ENCODE measurements at places on chromosomes 12 and 14.
A peak's percentile ranks its signal among the peaks of the same experiment; 100 is the strongest.

GRCh38 chr14:21103411-21103709 is 2.5 kb downstream of the TMEM253 start:
- no peak for DNase-seq

- DNase-seq = no peak
These were observed 88.6 kb upstream of the NAV3 start for GRCh38 chr12:77741974-77742517.

- no peak for DNase-seq
These were observed 3.2 kb downstream of the DUSP6 start for GRCh38 chr12:89348894-89349699.

DNA sequence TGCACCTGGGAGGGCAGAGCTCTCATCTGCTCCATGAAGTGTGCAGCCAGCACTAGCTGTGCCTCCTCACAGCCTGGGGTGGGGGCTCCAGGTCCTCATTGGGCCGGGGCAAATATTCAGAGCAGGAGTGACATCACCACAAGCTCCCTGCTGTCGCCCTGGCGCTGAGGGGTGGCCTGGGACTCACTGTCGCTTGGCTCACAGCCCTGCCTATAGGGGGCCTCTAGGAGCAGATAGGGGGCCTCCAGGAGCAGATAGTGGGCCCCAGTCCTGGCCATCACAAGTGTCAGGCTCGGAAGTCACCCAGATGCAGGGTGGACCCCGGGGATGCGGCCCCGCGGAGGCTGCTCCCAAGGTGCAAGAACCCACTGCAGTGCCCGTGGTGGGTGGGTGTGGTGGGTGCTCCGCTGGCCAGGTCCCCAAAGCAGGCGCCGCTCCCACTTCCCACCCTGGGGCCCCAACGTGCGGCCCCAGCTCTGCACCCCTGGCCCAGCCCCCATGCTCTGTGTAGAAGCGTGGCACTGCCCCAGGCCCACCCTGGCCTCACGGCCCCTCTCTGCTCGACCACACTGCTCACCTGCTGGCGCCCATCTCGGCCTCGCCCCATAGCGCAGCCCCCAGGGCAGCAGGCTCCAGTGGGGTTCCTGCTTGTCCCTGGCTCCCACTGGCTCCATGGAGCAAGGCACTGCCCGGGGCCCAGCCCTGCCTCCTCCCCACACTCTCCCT is 18.0 kb downstream of the SYNJ2BP start:
- no peak for DNase-seq

DNA sequence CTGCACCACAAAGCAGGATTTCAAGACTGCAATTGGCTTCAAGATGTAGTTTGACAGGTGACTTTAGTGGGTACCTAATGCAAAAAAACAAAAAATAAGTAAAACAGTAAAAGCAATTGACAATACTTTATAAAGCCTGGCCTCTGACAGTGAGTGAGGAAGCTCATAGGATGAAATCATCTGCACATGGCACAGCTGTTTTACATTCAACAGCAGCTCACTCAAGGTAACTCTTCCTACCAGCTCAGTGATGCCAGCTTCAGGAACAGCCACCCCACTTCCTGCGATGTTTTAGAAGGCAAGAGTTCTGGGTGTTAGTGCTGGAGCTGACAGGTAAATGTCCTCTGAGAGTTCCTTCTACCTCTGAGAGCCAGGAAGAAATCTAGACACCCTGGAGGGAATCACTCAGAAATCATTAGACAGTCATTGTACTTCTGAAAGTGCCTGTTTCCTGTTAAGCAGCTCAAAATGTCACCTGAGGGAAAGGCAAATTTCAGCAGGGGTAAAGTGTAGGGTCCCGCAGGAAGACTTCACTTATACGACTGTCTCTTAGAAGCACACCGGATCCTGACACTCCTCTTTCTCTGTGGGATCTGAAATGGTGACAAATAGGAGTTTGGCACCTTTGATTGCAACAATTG is 99.9 kb downstream of the FOXN3 start:
- peak; percentile 24 for DNase-seq

DNA sequence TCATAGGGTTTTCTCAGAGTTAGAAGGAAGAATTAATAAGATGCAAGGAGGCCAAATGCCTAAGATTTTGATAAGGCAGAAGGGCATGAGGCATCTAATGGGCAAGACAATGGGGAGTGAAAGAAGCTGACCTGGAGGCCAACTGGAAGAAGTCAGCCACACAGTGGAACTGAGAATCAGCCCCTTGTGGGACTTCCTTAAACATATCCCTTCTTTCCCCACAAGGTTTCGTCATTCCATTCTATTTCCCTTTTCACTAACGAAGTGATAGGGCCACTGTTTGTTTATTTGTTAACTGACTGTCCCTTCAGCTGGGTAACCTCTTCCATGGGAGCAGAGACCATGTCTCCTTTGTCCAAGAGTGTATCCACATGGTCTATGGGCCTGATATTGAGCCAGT is 86.2 kb downstream of the HELB start:
- peak; percentile 92 for DNase-seq

- DNase-seq = no peak
These were observed 29.1 kb downstream of the CHST11 start for GRCh38 chr12:104485651-104486362.

- DNase-seq = no peak
These were observed 71.9 kb downstream of the TUNAR start for GRCh38 chr14:95948558-95948981.

GRCh38 chr12:122825773-122826724 is 9.2 kb upstream of the HIP1R start:
- no peak for DNase-seq

- DNase-seq = no peak
These were observed 115.9 kb downstream of the NTN4 start for GRCh38 chr12:95674631-95675030.

DNA sequence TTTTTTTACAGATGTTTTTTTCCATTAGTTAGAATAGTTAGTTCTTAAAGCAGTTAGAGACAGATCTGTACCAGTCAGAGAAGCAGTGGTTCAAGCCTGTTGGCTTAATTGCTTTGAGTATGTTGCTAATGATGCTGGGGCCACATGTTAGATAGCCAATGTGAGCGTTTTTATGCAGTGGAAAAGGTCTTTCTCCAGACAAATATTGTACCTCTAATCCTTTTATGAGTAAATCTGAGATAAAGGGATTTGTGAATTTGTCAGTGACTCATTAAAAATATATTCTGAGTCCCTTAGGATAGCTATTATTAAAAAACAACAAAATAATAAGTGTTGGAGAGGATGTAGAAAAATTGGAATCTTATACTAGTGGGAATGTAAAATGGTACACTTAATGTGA is 154.2 kb downstream of the MSRB3 start:
- no peak for DNase-seq

- no peak for DNase-seq
These were observed 53.3 kb downstream of the BICD1 start for GRCh38 chr12:32159925-32160324.

DNA sequence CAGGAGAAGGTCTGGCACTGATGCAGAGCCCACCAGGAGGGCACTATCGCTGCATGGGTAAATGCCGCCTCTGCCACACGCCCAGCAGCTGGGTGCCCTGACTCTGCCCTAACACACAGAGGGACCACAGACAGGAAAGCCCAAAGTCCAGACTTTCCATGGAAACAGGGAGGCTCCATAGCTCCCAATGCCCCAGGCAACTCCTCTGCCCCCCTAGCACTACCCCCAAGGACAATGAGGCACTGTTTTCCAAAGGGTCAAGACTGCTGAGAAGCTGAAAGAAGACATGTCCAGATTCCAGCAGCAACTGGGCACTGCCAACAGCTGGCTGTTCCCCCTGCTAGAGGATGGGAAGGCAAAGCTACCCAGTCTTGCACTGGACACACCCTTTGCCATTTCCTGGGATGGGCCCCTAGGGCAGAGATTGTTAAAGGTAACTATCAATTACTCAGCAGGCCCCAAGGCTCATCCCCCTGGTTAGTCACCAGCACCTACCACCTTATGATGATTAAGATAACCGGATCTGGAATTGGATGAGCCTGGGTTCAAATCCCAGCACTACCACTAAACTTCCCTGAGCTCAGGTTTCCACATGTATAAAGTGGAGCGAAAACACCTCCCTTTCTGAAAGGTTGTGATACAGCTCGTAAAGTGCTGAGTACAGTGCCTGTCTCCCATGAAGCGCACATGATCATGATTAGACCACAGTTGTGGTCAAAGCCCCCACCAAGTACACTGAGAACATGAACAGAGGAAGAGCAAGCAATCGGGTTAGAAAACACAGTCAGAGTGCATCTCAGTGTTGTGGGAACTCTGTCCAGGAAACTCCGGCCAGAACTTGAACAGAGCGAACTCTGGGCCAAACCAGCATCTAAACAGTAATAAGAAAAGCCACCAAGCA is 3.3 kb downstream of the PXN start:
- DNase-seq = peak; percentile 43

DNA sequence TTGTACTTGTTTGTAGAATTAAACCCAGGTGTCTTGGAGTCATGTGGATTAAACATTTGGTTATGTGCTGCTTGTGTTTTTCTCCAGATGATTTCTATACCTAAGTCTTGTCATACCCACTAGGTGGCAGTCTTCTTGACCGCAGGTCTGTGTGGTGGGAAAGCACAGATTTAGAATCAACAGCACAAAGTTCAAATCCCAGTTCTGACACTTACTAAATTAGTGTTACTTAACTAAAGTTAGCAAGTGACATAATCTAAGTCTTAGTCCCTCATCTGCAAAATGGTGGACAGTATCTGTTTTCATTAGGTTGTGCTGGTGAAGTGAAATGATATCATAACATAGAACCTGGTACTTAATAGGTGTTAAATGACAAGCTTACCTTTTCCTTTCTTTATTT is 151.0 kb upstream of the ARHGAP5 start:
- DNase-seq = peak; percentile 58

DNA sequence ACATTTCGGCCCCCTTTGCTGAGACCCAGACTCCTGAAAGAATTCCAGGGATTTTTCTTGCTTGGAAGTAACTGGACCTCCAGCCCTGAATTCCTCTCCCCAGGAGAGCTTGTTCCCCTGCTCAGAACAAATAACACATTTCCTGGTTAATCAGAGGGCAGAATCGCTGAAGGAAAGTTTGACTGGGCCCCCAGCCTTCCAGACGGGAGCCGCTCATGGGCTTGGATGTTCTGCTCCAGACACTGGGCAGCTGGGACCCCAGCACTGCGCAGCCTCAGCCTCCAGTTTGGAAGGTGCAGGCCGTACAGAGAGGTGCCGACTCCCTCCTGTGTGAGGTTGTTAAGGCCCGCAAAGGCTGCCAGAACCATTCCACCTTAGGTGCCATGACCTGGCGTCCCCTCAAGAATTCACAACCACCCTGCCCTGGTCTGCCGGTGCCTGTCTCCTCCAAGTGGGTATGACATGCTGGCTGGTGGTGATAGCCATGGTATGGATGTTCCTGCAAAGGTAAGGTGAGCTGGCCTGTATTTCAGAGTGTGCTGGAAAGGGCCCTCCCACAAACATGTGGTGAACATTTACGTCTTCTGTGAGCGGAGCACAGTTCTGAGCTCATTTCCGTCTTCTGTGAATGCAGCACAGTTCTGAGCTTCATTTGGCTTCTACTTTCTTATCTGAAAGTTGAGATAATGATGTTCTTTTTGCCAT is 5.1 kb upstream of the LTBP2 start:
- no peak for DNase-seq

GRCh38 chr14:85912141-85912540 is 382.2 kb downstream of the FLRT2 start:
- no peak for DNase-seq

DNA sequence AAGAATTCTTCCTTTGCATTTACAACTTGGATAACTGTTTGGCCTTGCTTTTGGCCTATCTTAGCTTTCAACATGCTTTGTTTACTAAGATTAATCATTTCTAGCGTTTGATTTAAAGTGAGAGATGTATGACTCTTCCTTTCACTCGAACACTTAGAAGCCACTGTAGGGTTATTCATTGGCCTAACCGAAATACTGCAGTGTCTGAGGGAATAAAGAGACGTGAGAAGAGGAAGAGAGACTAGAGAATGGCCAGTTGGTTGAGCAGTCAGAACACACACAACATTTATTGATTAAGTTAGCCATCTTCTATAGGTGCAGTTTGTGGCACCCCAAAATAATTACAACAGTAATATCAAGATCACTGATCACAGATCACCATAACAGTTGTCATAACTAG is 62.3 kb upstream of the CCDC175 start:
- no peak for DNase-seq

GRCh38 chr12:69732088-69732487 is 6.6 kb upstream of the RAB3IP start:
- no peak for DNase-seq

GRCh38 chr14:56394826-56395530 is 184.6 kb upstream of the TMEM260 start:
- DNase-seq = peak; percentile 60

DNA sequence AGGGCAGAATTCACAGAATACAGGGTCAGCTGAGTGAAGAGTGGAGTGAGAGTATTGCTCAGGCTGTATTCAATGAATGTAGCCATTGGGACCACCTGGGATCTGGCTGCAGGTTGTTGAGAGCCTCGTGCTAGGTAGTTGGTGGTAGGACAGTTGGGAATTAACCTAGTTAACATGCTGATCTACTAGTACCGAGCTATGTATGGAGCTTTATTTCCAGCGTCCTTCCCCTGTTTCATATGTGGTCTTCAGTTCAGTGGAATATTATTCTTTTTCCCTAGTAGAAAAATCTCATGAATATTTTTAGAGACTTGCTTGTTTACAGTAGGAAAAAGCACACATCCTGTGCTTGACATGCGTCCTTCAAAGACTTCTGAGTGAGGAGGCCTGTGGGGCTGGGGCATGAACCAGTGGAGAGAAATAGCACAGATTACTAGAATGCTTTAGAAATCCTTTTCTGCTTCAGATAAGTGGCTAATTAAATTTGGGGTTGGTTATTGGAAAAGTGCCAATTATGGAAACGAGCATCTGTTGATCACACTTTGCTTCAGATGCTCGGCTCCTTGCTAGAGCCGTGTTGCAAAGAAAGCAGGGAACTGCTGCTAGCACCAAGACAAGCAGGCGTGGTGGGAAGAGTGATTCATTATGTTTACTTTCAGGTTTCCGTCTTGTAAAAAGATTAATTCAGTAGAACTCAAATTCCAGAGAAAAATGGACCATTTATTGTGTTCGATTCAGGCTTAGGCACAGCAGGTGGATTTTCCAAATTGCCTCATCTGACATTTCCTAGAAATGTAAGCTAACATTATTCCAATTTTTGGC is 53.6 kb downstream of the ARF6 start:
- DNase-seq = no peak

DNA sequence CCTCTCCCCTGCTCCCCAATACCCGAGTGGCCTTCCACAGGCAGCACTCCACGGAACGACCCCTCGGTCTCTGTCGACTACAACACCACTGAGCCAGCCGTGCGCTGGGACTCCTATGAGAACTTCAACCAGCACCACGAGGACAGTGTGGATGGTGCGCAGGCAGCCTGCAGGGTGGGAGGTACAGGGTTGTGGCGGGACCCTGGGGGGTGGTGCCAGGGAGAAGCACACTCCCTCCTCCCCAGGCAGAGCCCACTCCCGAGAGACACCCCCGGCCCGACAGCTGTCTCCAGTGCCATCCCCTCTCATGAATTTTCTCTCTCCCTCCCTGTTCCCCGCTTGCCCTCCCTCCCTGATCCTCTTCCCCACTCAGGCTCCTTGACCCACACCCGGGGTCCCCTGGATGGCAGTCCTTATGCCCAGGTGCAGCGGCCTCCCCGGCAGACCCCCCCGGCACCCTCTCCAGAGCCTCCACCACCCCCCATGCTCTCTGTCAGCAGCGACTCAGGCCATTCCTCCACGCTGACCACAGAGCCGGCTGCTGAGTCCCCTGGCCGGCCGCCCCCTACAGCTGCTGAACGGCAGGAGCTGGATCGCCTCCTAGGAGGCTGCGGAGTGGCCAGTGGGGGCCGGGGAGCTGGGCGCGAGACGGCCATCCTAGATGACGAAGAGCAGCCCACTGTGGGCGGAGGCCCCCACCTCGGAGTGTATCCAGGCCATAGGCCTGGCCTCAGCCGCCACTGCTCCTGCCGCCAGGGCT is 9.0 kb downstream of the TNS2 start:
- no peak for DNase-seq

Measured in inflammatory macrophage treated with lipopolysaccharide for 4 hours (primary cell).